ENCODE measurements at places on chromosomes 13 and 19. TPM values are rescaled to one million over a fixed set of nuclear protein-coding genes. Genes with fewer than 3 reads are reported as not detected.

Gene PDE4A
- 20.4 TPM for total RNA-seq

Gene SIGLEC12
- not detected for total RNA-seq

Gene CD70
- 0.49 TPM for total RNA-seq

Gene CHERP
- 20.0 TPM for total RNA-seq

Gene FBXO17
- total RNA-seq: 1.4 TPM

Gene NDFIP2
- 39.7 TPM for total RNA-seq

Gene TGFBR3L
- total RNA-seq: 1.1 TPM

Gene IFNL1
- total RNA-seq: not detected

Gene ZNF132
- total RNA-seq: 5.4 TPM

Gene PSG1
- not detected for total RNA-seq
